Stimulated activated CD8-positive, alpha-beta memory T cell treated with anti-CD3 and anti-CD28 coated beads, Interleukin-7, amount 100 ng/mL, for 1 hour (primary cell): ENCODE measurements at places on chromosomes 2 and 18.

- no peak for DNase-seq
These were observed 181.0 kb upstream of the CHST9 start for GRCh38 chr18:27366151-27366550.

GRCh38 chr2:74281141-74281975 lies 61.9 kb downstream of the SLC4A5 start:
- DNase-seq = no peak

DNA sequence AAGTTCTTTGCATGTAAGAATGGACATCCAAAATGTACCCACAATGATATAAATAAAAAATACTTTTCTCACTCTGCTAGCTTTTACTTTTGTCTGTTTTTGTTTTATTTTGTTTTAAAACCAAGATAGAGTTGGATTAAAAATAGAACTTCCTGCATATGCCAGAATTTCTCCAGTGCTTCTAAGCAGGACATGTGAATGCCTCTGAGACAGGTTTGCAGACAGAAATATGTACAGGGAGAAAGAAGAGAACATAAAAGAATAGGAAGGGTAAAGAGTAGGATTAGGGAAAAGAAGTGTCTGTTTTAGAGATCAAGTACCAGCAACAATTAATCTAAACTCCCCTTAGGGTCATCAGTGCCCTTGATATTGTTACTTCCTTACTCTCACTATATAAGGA lies 114.4 kb downstream of the BMPR2 start:
- no peak for DNase-seq

- DNase-seq = no peak
These were observed 125.2 kb upstream of the COPS8 start for GRCh38 chr2:236960531-236960930.

DNA sequence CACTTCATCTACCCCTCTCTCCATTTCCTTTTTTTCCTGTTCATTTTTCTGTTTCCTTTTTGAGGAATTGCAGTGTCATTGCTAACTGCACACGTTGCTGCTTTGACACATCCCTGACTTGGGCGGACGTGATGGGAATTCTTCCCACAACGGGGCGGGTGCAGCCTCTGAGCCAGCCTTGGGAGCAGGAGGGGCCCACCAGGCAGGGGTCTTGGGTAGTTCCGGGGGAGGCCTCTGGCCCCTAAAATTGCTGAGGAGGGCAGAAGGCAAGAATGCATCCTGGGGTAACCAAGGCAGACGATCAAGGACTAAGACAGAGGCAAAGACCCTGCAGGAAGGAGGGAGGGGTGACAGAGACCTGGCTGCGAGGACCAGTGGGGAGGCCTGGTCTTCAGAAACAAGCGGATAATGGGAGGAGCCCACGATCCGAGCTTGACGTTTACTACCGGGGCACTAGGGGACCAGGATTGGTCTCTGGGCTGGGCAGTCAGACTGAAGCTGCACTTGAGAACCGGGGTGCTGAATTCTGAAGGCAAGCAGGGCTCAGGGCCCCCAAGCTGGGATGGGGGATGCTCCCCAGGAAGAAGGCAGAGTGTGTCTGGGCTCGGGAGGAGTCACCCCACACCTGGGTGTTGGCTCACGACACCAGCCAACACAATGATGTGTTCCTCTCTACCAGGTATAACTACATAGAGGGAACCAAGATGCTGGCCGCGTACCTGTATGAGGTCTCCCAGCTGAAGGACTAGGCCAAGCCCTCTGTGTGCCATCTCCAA lies 14.8 kb upstream of the CNDP1 start:
- DNase-seq = no peak
